ENCODE measurements at places on chromosomes 12 and 14. TPM values are rescaled to one million over a fixed set of nuclear protein-coding genes. Genes with fewer than 3 reads are reported as not detected.

GRCh38 chr12:84637926-84638325 is 274.7 kb downstream of the SLC6A15 start:
- H3K4me1 ChIP-seq: no peaks in the 10 kb centered on the region
- H3K36me3 ChIP-seq: no peaks in the 10 kb centered on the region
- no peaks in the 10 kb centered on the region for H3K27me3 ChIP-seq
- H3K4me3 ChIP-seq: no peak overlapping the region
- no peak overlapping the region for H3K27ac ChIP-seq

The KRT71 gene
- total RNA-seq: not detected

GRCh38 chr14:61690982-61691381 is 4.3 kb upstream of the HIF1A start:
- H3K4me3 ChIP-seq: no peak overlapping the region
- DNase-seq: no peak
- H3K27ac ChIP-seq: peak overlapping the region; percentile 64
- H3K4me1 ChIP-seq: no peaks in the 10 kb centered on the region

DNA sequence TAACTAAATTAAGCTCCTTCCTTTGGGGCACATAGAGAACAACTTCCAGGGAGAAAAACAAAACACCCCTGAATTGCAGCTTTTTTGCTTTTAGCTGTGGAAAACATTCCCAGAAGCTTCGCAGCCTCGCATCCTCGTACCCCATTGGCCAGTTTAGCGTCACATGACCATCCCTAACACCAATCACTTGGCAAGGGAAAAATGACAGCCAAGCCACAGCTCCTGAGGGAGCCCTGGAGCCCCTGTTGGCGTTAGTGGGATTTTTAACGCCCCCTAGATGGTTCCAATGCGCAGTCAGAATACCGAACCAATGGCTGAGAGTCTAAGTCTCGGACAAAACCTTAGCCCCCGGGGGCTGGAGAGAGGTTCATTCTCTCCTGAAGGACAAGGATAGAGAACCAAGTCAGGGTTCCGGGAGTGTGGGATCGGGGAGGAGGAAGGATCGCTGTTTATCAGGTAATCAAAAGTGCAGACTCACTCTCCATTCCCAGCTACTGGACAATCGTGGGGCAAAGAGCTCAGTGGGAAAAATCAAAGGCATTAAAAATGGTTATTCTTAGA is 135.6 kb upstream of the HIF1A start:
- H3K27ac ChIP-seq: no peak overlapping the region
- H3K27me3 ChIP-seq: no peaks in the 10 kb centered on the region
- H3K4me1 ChIP-seq: peaks cover 2% of the 10 kb centered on the region

DNA sequence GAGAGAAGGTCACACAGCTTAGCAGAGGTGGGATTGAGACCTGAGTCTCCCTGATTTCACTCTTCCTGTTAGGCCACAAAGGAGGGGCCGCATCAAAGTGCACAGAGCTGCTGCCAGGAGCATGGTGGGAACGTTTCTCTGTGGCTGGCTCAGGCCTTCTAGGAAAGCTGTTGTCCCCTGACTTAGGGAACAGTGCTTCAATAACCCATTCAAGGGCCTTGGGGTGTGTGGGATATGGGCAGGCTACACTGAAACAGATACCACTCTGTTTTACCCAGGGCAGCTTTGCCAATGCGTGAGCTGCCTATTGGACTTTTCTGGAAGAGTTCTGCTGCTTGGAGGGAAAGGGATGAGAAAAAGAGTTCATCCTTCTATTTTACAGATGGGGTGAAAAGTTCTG is 110.0 kb downstream of the ADCK1 start:
- no peak for DNase-seq
- no peak overlapping the region for H3K27ac ChIP-seq
- no peaks in the 10 kb centered on the region for H3K27me3 ChIP-seq
- no peaks in the 10 kb centered on the region for H3K36me3 ChIP-seq
- H3K4me3 ChIP-seq: no peak overlapping the region

GRCh38 chr14:68785534-68786490 is 7.1 kb downstream of the ZFP36L1 start:
- peaks cover 2% of the 10 kb centered on the region for H3K36me3 ChIP-seq
- H3K27me3 ChIP-seq: no peaks in the 10 kb centered on the region
- DNase-seq: no peak
- H3K4me3 ChIP-seq: no peak overlapping the region
- H3K27ac ChIP-seq: no peak overlapping the region

The ASCL1 gene
- total RNA-seq: not detected

GRCh38 chr14:74663884-74664283 is 49.0 kb downstream of the AREL1 start:
- DNase-seq: peak; percentile 39
- H3K27ac ChIP-seq: peak overlapping the region; percentile 96
- H3K27me3 ChIP-seq: no peaks in the 10 kb centered on the region
- no peak overlapping the region for H3K4me3 ChIP-seq

- no peak for DNase-seq
- H3K4me3 ChIP-seq: no peak overlapping the region
Observed at GRCh38 chr12:74602881-74603672, 65.4 kb downstream of the ATXN7L3B start.

DNA sequence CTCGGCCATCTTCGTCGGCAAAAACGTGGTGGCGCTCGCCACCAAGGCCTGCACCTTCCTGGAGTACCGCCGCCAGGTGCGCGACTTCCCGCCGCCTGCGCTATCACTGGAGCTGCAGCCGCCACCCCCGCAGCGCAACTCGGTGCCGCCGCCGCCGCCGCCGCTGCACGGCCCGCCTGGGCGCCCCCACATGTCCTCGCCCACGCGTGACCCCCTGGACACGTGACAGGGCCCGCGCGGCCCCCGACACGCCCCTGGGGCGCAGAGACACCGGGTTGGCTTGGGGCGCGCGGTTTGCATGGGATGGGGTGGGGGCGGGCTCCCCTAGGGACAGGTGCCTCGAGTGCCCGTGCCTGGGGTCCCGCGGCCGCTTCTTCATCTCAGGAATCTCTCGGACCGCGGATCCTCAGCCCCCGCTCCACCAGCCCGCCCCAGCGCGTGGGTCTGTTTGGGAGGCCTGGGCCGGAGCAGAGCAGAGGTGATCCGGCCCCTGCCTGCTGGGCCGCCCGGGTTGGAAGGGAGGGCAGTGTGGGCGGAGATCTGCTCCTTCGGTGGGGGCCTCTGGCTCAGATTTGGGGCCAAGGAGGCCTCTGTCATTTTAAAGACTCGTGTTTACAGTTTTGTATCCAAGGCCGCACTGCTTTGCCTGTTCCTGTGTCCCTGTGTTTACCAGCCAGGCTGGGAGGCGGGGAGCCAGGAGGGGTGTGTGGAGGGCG is 3.3 kb downstream of the TMEM121 start:
- no peak overlapping the region for H3K4me3 ChIP-seq
- DNase-seq: no peak
- no peaks in the 10 kb centered on the region for H3K4me1 ChIP-seq
- no peaks in the 10 kb centered on the region for H3K36me3 ChIP-seq
- H3K27me3 ChIP-seq: no peaks in the 10 kb centered on the region
- H3K27ac ChIP-seq: no peak overlapping the region

The C3AR1 gene
- 39.8 TPM for total RNA-seq
